ENCODE measurements at places on chromosomes 12 and 14.

GRCh38 chr14:42872786-42873185 lies 1266.1 kb downstream of the LRFN5 start:
- DNase-seq: no peak

GRCh38 chr12:124391340-124392261 lies 96.7 kb downstream of the RFLNA start:
- DNase-seq: no peak

DNA sequence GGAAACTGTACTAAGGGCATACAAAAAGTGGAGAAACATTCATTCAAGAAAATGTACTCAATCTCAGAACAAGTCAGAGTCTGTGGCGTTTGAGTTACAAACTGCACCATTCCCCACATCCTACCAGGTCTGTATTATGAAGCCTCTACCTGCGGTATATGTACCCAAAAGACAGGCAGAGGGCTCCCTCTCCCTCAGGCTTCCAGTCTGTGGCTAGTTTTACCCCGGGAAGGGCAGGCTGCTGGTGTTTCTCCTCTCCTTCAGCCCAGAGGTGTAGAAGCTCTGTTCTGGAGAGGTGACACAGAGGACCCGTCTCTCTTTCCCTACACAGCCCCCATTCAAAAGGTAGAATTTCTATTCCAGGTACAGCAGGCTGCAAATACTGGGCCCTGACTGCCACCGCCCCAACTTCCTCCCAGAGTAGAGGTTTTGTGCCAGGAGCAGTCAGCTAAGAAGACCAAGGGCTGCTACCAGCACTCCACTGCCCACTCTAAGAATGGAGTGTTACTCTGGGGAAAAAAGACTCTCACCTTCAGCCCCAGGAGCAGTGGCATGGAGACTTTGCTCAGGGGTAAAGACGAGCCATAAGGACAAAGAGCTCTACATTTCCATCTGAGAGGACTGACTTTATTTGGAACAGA lies 39.4 kb downstream of the PARP11 start:
- no peak for DNase-seq

- DNase-seq: no peak
These were observed 19.5 kb downstream of the DMAC2L start for GRCh38 chr14:50331596-50331995.

GRCh38 chr14:75313294-75313693 lies 34.7 kb downstream of the FOS start:
- no peak for DNase-seq

GRCh38 chr14:70804556-70805162 lies 4.7 kb downstream of the MAP3K9 start:
- no peak for DNase-seq
